CD4-positive, alpha-beta T cell (primary cell): ENCODE measurements at places on chromosomes 1 and 21.

GRCh38 chr1:31957701-31958674 is 19.8 kb upstream of the PTP4A2 start:
- DNase-seq: no peak

- no peak for DNase-seq
Observed at GRCh38 chr1:20080441-20081352, 10.7 kb downstream of the PLA2G5 start.

- DNase-seq: no peak
Observed at GRCh38 chr1:204464187-204464631, 30.4 kb downstream of the PIK3C2B start.

GRCh38 chr21:34612557-34612956 is 2.4 kb downstream of the RCAN1 start:
- no peak for DNase-seq

GRCh38 chr1:47510282-47510811 is 72.5 kb downstream of the FOXD2 start:
- no peak for DNase-seq

GRCh38 chr21:27759091-27759659 is 792.3 kb upstream of the ADAMTS5 start:
- DNase-seq: no peak

DNA sequence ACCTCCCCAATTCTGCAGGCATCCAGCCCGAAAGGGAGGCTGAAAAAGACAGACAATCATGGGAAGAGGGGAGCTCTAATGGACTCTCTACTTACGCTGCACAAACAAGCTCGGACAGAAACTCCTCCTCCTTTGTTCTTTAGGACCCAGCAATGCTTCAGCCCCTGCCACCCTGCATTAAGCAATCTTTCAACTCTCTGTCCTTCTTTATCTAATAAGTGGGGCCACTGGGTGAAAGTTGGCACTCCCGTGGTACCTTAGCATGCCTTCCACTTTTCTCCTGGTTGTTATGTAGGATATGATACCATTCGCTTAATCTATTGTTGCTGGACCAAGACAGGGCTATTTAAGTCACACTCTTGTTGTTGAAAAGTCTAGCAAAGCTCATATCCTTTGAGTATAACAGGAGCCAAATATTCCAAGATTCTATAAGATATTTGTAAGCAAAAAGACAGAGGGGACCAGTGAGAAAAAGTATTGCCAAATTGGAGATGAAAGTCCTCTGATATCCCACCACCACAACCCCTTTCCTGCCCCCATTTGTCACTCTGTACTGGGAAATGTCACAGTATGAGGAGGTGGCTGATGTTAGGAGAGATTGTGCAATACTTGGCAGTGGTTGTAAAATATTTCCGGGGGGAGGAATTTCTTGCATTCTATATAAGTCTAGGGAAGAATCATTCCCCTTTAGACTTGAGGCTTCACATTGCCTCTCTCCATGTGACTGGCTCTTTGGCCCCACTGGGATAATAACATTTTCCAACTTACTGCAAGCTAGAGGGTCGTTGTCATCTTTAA is 137.3 kb upstream of the GJB5 start:
- DNase-seq: no peak

DNA sequence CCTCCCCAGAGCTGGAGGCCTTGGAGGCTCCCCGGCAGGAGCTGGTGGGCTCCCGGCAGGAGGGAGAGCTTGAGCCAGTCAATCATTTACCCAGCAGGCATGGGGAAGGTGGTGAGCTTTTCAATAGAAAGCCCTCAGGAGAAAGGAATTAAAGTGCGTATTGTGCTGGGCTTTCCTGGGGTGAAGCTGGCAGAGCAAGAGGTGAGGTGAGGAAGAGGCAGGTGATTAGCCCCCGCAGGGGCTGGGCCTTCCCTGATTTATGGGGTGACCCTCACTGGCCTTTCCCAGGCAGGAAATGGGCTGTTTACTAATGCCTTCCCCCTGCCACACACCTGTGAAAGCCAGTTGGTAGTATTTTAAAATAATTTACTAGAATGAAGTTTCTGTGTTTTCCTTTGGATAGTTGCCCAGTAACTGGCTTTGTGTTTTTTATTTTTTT is 25.8 kb downstream of the CLDN14 start:
- DNase-seq: no peak

GRCh38 chr21:40433538-40433937 is 413.4 kb downstream of the DSCAM start:
- no peak for DNase-seq

- DNase-seq: peak; percentile 6
Observed at GRCh38 chr1:149846593-149847466, 52.5 kb upstream of the BOLA1 start.

GRCh38 chr1:27487966-27488884 is 1.7 kb downstream of the WASF2 start:
- no peak for DNase-seq

DNA sequence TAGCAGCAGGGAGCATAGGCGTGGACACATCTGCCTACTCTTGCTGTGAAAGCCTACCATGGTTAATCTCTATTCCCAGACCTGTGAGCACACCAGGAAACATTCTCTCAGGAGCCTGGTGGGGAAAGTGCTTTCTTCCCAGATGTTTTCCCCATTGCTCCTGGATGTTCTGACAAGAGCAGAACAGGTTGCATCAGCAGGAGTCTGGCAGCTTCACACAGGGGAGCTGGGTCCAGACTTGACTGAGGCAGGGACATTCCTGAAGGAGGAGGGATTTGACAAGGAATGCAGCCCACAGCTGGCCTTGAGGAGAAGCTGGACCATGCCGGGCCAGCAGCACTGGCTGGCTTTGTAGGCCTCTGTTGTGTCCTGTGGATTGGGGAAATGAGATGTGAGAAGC is 21.0 kb upstream of the ARTN start:
- no peak for DNase-seq

DNA sequence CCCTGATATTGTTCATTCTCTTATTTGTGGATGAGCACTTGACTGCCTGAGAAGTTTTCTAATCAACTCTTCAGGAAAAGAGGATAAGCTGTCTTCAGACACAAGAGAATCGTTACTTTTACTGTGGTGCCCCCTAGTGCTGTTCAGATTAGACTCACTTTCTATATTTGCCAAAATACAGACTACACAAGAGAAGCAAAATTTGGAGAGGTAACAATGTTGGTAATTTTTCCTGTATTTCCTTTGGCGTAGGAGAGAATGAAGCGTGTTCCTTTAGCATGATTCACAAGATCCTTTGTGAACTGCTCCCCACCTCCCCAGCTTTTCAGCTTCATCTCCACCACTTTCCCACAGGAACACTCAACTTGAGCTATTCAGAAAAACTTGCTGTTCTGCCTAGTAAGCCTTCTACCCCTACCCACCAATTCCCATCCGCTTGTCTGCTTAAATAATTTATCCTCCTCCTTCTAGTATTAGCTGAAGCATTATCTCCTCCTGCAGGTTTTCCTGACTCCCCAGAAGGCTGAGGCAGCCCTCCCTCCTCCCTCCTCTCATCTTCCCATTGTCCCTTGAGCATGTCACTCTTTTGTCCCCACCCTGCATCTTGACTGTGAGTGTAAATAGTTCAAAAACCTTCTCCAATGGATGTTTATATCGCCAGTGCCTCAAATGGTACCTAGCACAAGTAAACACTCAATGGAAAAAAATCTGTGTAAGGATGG is 4.5 kb downstream of the TNFSF4 start:
- DNase-seq: no peak

DNA sequence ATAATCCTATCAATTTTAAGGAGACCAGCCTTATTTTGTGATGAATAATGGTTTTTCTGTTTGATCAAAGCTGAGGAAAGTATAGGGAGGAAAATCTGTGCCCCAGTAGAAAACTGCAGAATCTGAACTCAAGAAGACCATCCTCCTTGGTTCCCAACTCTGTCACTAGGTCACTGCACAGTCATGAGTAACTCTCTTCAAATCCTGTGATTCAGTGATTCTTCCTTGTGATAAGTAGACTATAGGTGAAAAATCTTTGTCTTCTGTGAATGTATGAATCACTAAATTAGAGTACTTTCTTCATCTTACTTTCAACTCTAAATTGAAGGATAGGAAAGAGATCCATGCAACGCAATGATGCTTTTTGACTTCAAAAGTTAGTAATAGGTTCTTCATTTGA is 13.3 kb upstream of the OR2L5 start:
- no peak for DNase-seq

DNA sequence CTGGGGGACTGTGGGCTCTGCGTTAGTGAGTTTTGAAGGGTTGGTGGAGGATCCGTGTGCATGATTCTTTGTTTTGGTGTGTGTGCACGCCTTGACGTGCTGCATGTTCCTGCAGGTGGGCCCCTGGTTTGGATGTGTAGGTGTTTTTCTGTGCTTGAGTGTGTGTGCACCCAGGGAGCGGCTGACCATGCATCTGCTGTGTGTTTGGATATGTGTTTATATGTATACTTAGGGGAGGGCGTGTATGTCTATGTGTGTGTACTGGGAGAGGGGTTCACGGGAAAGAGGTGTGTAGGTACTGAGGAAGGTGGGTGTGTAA is 1.1 kb downstream of the VANGL2 start:
- no peak for DNase-seq

- peak; percentile 71 for DNase-seq
Observed at GRCh38 chr1:206012086-206012859, 9.1 kb upstream of the RAB7B start.

- DNase-seq: no peak
Observed at GRCh38 chr1:110430366-110430765, 20.6 kb upstream of the PROK1 start.

- DNase-seq: no peak
Observed at GRCh38 chr1:213268221-213268620, 217.2 kb downstream of the RPS6KC1 start.

DNA sequence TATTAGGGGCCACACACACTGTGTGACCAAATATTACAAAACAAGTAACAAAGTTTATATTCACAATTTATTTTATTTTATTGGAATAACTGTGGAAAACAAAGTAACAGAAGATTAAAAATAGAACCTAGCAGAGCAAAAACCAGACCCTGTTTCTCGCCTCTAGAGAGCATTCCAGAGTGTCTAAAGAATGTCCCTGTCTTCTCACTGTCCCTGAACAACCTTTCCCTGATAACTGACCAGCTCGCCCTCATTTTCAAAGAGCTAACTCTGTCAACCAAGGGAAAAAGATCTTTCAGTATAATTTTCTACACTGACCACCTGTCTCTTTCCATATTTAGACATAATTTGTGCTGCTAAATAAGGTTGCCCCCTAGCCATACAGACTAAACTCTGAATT is 646.9 kb downstream of the USP25 start:
- DNase-seq: no peak

DNA sequence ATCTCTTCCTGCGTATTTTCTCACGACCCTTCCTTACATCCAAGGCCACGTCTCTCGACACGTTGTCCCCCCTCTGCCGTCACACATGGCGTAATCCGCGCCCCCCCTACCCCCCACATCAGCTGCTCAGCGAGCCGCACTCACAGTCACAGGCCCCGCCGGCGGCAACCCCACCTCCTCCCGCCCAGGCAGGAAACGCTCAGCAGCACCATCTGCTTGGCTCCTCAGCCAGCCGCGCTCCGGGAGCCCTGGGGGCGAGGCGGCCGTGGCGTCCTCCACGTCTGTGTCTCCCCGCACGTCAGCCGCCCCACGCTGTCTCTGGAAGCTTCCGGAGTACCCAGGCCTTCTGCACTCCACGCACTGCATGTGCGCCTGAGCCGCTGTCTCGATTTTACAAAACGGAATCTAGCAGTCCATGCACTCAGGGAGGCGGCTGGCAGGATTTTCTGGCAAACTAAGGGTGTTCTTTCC is 64.6 kb downstream of the SIK1 start:
- peak; percentile 94 for DNase-seq

GRCh38 chr21:24339406-24339805 is 1267.9 kb downstream of the MRPL39 start:
- no peak for DNase-seq

DNA sequence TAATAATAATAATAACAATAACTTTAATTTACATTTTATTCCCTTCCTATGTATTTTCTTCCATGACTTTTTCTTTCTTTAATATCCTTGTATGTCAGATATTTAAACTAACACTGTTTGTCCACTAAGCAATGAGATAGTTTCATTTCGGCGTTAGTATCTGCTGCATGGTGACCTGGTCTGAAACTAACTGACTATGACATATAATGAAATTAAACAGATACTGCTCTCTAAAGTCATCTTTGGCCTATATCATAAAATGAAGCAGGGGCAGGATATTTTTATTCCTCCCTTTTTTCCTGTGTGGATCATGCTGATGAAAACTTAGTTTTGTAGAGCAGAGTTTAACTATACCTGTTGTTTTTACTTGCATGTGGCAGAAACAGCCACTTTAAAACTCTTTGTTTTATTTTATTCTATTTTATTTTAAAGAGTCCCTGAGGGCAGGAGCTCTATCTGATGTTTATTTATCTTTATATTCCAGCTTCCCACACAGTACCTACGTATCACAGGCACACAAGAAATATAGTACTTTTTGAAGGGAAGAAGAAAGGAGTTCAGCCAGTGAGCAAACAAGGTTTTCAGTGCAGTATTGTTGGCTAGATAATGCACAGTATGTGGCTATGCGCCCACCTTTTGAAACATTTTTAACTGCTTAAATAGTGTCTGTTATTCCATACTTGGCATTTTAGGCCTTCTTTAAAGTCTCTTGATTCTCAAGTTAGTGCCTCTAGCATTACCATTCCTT is 165.6 kb downstream of the PHTF1 start:
- no peak for DNase-seq

- DNase-seq: no peak
Observed at GRCh38 chr1:31345635-31346034, 27.2 kb downstream of the FABP3 start.

DNA sequence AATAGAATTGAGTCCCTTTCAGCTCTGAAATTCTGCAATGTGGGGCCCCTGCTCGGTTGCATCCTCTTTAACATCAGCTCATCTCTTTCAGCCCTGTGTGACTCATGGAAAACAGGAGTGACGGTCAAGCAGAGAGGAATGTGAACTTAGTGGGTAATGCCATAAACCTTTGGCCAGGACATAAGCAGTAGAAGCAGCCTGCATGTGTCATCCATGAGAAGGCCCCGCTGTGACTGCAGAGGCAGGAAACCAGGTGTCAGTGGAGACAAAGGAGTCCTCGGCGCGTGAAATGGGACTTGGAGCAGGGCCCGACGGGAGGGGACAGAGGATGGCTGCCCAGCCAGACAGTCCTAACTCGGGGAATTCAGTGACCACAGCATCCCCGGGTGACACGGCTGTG is 21.1 kb upstream of the EPHB2 start:
- DNase-seq: no peak

DNA sequence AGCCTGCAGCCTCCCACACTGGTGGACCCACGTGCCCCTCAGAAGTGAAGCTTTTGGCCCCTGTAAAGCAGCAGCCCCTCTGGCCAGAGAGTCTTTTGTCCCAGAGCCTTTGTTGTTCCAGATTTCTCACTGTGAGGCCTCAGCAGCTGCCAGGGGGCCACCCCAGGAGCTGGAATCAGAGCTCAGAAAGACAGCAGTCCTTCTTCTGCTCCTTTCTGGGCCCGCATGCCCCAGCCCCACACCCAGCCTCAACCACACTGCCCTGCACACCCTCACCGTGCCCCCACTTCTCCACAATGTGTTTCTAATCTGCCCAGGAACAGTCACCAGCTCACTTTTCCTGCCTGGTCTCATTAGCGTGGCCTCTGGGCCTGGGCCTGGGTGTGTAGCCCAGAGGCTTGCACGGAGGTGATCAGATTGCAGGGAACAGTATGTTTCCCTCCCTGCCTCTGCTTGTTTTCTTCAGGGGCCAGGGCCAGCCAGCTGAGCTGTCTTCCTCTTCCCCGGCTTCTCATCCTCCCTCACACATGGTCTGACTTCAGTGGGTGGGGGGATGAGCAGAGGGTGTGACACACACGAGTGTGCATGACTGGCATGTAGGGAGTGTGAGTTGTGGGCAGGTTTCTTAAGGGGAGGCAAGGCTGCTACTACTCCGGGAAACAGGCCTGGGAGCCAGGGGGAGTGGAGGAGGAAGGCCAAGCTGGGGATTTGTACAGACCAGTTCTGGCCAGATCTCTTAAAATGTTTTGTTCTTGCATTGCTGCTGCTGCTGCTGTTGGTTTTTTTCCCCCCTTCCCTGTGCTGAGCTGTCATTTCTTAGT is 82.5 kb upstream of the ZNF648 start:
- DNase-seq: no peak
